CD4-positive, alpha-beta T cell treated with Interleukin-12 subunit alpha and Interleukin-12 subunit beta, for 1 hour (primary cell): ENCODE measurements at places on chromosomes 5 and 9.

GRCh38 chr9:89410641-89411350, 87.1 kb downstream of the SEMA4D start:
- DNase-seq, result peak; percentile 44

DNA sequence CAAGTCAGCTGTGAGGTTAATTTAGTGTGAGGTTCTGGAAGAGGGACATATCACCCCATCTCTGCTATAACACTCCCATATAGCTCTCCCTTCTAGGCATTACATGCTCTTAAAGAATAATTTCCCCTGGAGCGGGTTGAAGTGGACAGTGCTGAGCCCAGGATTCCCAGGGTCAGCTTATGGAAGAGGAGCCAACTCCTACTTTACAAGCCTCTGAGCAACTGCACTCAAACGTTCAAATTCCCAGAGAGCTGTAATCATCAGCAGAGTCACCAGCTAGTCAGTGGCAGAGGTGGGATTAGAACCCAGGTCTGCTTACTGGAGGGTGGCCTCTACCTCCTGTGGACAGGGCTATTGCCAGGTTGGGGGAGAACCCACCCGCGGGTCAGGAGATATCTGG, 1.4 kb downstream of the NEURL1B start:
- no peak for DNase-seq

DNA sequence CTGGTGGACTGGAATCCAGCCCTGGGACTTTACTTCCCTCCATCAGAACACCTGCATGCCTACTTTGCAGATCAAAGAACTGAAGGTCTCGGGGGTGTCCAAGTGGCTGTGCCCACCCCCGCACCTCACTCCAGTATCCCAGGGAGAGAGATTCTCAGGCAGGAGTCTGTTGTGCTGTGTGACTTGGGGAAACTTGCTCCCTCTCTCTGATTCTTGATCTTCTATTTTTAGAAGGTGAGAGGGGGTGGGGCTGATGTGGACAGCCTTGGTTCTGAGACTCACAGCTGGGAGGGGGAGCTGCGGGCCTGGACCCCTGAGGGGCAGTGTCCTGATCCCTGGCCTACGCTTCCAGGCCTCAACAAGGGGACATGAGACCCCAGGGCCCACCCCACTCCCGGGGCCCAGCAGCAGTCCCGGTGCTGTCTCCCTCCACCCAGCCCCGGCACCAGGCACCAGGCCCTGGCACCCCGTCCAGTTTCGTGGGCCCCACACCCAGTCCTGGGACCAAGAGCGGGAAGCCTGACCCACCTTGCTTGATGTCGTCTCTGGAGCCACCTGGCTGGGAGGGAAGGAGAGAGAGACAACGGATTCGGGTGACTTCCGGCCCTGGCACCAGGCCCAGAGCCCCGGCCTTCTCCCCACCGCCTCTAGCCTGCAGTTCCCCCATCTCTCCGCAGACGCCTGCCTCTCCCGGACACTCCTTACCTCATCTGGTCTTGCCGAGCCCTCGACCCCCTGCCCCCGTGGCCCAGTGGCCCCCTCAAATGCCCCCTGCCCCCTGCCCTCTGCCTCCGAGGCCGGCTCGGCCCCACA, 74.0 kb upstream of the SPTLC1 start:
- no peak for DNase-seq

DNA sequence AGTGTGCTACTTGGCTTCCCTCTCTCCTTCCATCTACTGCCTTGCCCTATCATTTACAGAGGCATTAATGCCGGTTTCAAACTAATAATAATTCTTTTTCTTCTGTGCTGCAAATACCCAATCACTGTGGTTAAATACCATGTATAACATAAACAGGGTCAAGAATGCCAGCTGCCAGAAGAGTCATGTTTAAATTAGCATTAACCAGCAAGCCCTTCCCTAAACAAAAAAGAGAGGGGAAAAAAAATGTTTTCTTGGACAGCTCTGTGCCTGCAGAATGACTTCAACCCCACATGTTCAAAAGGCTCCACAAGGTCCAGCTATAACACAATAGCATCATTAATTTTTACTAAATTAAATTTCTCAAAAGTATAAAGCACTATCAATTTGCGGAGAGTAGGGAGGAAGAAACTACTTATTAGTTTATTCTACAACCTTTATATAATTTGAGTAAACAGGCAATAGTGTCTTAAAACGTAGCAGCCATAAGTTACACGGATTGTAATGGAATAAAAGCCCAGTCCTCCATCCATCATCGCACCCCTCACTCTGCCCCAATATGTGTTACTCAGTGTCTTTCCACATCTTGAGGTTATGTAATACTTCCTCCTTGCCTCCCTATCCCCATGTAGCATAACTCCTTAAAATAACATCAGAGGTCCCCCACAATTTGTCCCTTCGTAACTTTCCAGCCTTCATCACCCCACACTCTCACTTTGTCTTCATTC, 3.9 kb downstream of the LPAR1 start:
- no peak for DNase-seq
